Kidney epithelial cell (primary cell): ENCODE measurements at places on chromosomes 11 and 22. TPM values are rescaled to one million over a fixed set of nuclear protein-coding genes. Genes with fewer than 3 reads are reported as not detected.

DNA sequence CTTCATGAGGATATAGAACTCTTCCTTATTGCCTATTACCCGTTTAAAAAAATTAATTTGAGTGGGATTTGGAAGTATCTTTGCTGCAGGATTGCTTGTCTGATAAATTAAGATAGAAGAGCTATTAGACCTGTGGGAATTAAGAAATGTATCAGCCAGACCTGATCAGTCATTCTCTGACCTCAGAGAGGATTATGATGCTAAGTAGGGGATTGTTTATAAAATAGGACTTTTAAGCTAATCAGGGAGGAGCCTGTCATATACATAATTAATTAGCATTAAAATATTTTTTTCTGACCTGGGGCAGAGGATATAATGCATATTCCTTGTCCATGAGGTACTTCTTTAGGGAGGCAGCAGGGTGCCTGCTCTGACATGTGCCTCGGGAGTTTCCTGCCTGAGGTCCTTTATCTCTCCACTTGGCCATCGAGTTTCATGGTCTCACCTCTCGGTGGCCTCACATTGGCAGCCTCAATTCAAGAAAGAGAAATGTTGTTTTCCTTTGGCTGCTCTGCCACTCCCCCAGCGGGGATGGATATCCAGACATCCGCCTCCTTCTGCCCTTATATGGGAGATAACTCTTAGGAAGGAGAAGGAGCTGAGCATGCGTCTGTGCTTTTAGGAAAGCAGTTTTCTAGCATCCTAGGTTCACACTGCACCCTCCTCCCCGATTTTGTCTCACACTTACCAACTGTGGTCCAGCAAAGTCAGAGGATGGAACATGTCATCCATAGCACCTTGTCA, 41.1 kb downstream of the DIXDC1 start:
- DNase-seq: no peak

DNA sequence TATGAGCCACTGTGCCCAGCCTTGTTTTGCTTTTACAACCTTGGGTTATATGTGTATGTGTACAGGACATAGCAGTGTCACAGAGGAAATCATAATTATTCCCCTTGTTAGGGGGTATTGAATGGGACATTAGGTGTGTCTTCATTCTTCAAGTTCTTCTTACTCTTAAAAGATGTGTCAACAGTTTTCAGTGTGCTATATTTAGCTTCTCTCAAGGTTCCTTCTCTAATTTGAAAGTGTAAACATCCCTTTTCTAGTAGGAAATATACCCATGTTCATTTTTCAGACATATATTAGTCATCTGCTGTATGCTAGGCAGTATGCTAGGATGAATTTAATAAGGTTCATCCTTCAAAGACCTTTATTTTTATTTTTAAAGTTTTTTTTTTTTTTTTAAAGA, 17.1 kb downstream of the PCF11 start:
- DNase-seq: no peak

GRCh38 chr11:120598517-120599257, 87.1 kb downstream of the GRIK4 start:
- no peak for DNase-seq

Gene OR5M3
- total RNA-seq: not detected in 2 replicates

Gene TBC1D10A
- total RNA-seq: 21.6 and 23.9 TPM in 2 replicates

Gene SCN3B
- total RNA-seq: 2.1 and 2.4 TPM in 2 replicates

GRCh38 chr11:27076121-27076589, 35.5 kb downstream of the BBOX1 start:
- no peak for DNase-seq

DNA sequence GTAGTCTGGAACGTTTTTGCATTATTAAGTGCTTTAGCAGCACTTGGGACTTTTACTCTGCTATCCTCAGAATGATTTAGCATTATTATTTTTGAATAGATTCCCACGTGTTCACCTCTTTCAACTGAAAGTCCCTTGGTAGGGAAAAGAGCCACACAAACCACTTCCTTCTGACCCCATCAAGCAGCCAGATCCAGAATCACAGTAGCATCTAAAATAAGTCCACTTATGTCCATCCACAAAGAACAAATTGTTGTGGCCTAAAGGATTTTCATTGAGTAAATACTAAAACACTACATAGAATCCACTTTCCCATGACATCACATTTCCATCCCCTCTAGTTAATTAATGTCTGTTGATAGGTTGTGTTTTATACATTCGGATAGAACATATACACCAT, 381.7 kb downstream of the AASDHPPT start:
- DNase-seq: no peak

DNA sequence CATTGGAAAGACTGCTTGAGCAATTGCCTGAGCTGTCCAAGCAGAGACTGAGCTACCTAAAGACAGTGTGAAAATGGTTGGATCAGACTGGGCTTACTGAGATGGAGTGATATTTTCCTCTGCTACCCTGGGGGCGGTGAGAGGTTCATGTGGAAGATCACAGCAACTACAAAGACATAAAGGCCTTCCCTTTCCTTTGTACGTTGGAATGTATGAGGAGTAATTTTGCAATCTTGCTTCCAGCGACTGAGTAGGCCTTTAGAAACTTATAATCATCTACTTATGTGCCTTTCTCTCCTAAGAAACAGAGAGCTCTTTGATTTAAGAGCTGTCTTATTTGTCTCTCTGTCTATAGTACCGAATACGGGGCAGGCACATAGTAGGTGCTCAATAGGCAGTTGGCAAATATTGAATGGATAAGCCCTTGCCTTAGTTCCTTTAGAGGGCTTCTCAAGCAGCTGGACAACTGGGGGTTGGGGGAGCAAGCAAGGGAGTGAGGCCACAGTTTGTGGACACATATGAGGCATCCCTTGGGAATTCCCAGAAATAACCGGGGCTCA, 2.4 kb upstream of the HEPACAM start:
- DNase-seq: no peak

Gene C11orf52
- total RNA-seq: 3.1 and 5.0 TPM in 2 replicates

DNA sequence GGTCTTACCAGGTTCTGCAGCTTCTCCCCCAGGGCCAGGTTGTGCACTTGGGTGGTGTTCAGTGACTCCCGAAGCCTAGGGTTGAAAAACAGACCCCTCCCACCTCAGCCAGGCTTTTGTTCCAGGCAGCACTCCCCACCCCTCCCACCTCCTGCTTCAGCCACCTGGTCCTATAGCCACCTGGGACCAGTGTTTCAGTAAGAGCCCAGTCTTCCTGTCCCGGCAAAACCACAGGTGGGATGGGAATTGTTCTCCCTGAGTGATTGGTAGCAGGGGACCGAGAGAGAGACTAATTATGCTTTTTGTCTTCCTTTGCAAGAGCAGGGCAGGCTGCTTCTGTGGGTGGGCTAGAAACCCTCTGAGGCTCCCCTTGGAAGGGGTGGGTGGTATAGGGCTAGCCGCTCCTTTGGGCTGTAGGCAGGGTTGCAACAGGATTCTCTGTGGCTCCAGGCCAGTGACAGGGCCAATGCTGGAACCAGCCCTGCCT, 8.5 kb upstream of the NAALADL1 start:
- no peak for DNase-seq

GRCh38 chr11:75267171-75267970, 26.8 kb downstream of the TPBGL start:
- no peak for DNase-seq

Gene C11orf68
- 19.7 and 19.9 TPM in 2 replicates for total RNA-seq

- no peak for DNase-seq
Measured at GRCh38 chr11:66639066-66639813, 737 bp downstream of the RBM4 start.

GRCh38 chr22:20135265-20135664, 3.7 kb downstream of the ZDHHC8 start:
- no peak for DNase-seq

DNA sequence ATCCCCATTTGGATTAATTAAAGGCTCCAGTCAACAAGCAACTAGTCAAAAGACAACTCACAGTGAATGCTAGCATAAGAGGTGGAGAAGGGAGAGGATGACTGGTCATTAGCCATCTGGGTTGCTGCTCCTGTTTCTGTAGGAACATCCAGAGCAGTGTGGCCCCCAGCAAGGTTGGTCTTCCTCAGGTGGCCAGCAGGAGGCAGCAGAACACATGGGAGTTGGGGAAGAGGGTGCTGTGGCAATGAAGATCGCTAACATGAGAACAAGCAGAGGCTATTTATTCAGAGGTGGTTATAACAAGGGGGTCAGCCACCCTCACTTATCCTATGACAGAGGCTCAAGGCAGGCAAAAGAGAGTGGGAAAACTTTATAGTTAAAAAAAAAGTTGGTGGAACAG, 21.3 kb downstream of the IZUMO1R start:
- DNase-seq: no peak

DNA sequence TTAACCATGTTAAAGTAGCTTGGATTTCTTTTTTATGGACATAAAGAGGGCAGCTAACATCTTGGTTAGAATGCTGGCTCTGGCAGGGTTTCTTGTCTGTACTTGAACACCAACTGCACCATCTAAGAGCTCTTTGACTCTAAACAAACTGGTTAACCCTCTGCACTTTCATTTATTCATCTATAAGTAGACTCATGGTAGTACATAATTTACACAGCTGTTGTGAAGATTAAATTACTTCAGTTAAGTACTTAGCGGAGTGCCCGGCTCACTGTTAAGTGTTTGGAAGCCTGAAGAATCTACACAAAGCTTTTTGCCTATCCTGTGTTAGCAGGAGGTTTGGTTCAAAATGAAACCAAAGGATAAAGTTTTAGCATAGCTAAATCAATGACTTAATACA, 846.2 kb upstream of the API5 start:
- no peak for DNase-seq

DNA sequence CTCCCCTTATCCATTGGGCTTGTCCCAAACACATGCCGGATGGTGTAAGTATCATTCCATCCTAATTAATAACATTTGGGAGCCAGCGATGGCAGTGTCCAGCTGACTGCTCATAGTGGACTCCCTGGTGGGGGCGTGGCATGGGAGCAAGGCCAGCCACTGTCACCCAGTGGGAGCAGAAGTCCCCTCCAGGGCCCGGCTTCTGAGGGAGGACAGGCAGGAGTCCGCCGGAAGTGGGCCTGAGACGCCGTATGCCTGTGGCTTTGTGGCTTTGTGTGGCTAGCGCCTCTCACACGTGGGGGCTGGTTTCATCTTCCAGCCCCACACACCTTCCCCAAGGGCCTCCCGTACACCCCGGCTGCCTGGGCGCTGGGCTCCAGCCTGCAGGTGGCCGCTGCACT, 124.5 kb downstream of the KCNQ1 start:
- no peak for DNase-seq

GRCh38 chr11:82998697-82999096, 73.0 kb downstream of the RAB30 start:
- DNase-seq: no peak

DNA sequence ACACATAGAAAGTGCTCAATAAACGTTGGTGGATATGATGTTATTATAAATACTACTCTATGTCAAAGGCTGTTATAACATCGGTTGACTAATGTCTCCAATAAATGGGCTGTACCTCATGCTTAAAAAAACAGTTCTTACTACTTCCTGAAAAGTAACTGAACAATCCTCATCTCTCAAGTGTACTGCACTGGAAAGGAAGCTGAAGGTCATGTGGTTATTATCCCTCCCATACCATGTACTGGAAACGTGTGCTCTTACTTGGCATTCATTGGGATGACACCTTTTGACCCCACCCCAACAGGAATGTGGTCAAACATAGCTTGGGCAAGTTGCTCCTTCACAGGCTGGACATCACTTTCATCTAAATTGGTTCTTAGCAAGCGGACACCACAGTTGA, 10.6 kb downstream of the RTCB start:
- DNase-seq: no peak

- no peak for DNase-seq
Measured at GRCh38 chr11:14722496-14722895, 78.9 kb downstream of the PDE3B start.

DNA sequence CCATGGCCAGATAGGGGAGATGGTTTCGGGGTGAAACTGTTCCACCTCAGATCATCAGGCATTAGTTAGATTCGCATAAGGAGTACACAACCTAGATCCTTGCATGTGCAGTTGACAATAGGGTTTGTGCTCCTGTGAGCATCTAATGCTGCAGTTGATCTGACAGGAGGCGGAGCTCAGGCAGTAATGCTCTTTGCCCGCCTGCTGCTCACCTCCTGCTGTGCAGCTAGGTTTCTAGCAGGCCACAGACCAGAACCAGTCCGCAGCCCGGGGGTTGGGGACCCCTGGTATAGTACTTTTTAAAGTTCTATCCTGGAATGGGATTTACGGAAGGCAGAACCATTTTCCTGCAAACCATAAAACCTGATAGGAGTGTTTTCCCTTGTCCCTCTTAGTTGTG, 54.6 kb downstream of the POLD3 start:
- no peak for DNase-seq

- no peak for DNase-seq
Measured at GRCh38 chr11:59088162-59088561, 2.1 kb downstream of the GLYATL1B start.

Gene RIC3
- 10.2 and 19.5 TPM in 2 replicates for total RNA-seq

DNA sequence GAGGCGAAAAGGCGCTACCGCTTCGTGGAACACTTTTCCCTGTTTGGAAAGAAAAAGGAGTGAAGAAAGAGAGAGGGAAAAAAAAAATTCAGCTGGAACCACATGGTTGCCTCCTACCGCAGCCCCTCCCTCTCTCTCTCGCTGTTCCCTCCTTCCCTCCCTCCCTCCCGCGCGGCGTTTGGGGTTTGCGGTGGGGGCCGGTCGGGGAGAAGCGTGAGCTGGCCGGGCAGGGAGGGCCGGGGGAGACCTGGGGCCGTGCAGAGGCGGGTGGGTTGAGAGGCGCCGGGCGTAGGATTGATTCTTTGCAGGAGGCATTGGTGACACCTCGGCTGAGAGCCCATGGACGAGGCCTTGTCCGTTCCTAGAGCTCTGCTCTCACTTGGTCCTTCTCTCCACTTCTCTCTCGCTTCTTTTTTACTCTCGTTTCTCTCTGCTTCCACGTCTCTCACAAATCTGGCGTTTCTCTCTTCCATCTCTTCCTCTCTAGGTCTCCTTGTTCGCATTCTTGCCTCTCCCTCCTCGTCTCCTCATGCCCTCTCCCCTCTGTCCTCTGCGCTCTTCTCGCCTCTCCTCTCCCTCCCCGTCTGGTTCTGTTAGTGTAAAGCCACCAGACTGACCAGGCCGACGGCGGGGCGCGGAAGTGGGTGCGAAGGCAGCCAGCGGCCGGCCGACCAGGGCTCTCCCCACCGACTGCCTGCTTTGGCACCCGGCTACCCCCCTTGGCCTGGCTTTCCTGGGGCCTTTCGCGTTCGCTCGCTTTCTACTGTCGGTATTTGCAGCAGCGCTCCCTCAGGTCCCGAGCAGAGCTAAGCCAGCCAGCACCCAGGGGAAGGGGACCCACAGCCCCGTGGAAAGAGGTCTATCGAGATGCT, at the start of gene CLMP:
Gene CLMP (minus strand): TSS at position 61 of the 872 bp plus-strand sequence. CDS start 308 bp downstream, outside the sequence.
- DNase-seq: no peak

- DNase-seq: no peak
Measured at GRCh38 chr22:34303656-34304055, 383.4 kb upstream of the LARGE1 start.

GRCh38 chr11:69449320-69450063, 32.0 kb upstream of the LINC01488 start:
- no peak for DNase-seq

GRCh38 chr11:120546312-120547205, 35.0 kb downstream of the GRIK4 start:
- peak; percentile 77 for DNase-seq

Gene ANKK1
- total RNA-seq: 0.50 and 0.75 TPM in 2 replicates

- no peak for DNase-seq
Measured at GRCh38 chr11:73344191-73344607, 32.0 kb upstream of the RELT start.

GRCh38 chr11:2380807-2381350, 3.8 kb downstream of the CD81 start:
- no peak for DNase-seq
